H9 (cell line): ENCODE measurements at places on chromosomes 3 and 15. TPM values are rescaled to one million over a fixed set of nuclear protein-coding genes. Genes with fewer than 3 reads are reported as not detected.

GRCh38 chr3:42014921-42015533 is 53.1 kb upstream of the ULK4 start:
- H3K4me1 ChIP-seq = peaks cover 4% of the 10 kb centered on the region; the same call in 1 of the 2 replicates
- no peak for DNase-seq
- peak overlapping the region; percentile 83 for H3K4me3 ChIP-seq
- H3K27me3 ChIP-seq = no peaks in the 10 kb centered on the region
- H3K27ac ChIP-seq = no peak overlapping the region

GRCh38 chr3:150484410-150484809 is 61.9 kb downstream of the SERP1 start:
- H3K36me3 ChIP-seq = no peaks in the 10 kb centered on the region
- no peak overlapping the region for H3K27ac ChIP-seq
- no peaks in the 10 kb centered on the region for H3K27me3 ChIP-seq

Gene CD200R1L
- not detected in 2 replicates for total RNA-seq

Gene DUOXA2
- total RNA-seq = not detected in 2 replicates

- no peak overlapping the region for H3K27ac ChIP-seq
- no peaks in the 10 kb centered on the region for H3K27me3 ChIP-seq
- DNase-seq = no peak
- no peaks in the 10 kb centered on the region for H3K4me1 ChIP-seq
Observed at GRCh38 chr3:116671151-116671550, 38.4 kb upstream of the TUSC7 start.

Gene SPATA12
- 0.11 and 0.22 TPM in 2 replicates for total RNA-seq

GRCh38 chr15:62046078-62046743 is 14.0 kb downstream of the VPS13C start:
- no peak for DNase-seq
- H3K4me1 ChIP-seq = no peaks in the 10 kb centered on the region
- H3K27me3 ChIP-seq = no peaks in the 10 kb centered on the region
- H3K4me3 ChIP-seq = no peak overlapping the region

- H3K27ac ChIP-seq = no peak overlapping the region
- H3K27me3 ChIP-seq = no peaks in the 10 kb centered on the region
- DNase-seq = no peak
- no peak overlapping the region for H3K4me3 ChIP-seq
- peaks cover 8% of the 10 kb centered on the region; the same call in 1 of the 2 replicates for H3K4me1 ChIP-seq
Observed at GRCh38 chr3:46947981-46948791, 28.4 kb downstream of the CCDC12 start.

- H3K27me3 ChIP-seq = no peaks in the 10 kb centered on the region
- H3K4me3 ChIP-seq = no peak overlapping the region
- H3K27ac ChIP-seq = no peak overlapping the region
- no peaks in the 10 kb centered on the region for H3K4me1 ChIP-seq
- 0 out of 3 replicates have a peak, but pooled peaks cover under 1% of the 10 kb centered on the region for H3K36me3 ChIP-seq
Observed at GRCh38 chr3:15450438-15451215, 23.2 kb downstream of the EAF1 start.

- no peak for DNase-seq
- H3K4me1 ChIP-seq = no peaks in the 10 kb centered on the region
- H3K4me3 ChIP-seq = no peak overlapping the region
- no peaks in the 10 kb centered on the region for H3K36me3 ChIP-seq
- no peak overlapping the region for H3K27ac ChIP-seq
Observed at GRCh38 chr3:188390343-188390718, 236.4 kb downstream of the LPP start.

Gene AMT
- total RNA-seq = 38.8 and 41.2 TPM in 2 replicates

Gene SEMA6D
- 15.8 TPM in 2 replicates for total RNA-seq

DNA sequence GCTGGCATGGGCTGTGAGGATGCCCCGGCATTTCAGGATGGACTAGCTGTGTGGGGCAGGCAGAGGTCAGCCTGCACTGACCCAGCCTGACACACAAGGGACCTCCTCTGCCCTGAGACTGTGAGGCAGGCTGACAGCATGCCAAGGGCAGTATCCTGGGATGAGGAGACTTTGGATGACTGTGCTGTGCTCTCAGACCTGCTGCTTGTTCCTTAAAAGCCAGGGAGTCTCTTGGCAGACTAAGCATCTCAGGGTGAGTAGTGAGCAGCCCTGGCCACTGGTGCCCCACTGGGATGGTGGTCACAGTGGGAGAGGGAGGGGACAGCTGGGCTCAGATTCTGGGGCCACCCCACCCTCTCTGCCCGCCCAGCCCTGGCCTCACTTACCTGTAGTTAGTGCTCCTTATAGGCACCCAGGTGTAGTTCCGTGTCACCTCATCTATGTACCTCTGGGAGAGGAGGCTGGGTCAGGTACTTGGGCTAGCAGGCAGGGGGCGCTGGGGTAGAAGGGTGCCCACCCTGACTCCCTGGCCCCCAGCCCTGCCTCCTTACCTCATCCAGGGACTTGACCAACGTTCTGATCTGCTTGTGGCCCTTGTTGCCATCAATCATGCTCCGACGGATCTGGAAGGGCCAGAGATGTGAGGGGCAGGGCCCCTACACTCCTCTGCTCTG is 16.1 kb upstream of the TMEM115 start:
- no peaks in the 10 kb centered on the region for H3K27me3 ChIP-seq
- H3K36me3 ChIP-seq = peaks cover 4% of the 10 kb centered on the region; the same call in 1 of the 2 replicates
- H3K4me1 ChIP-seq = no peaks in the 10 kb centered on the region
- H3K4me3 ChIP-seq = no peak overlapping the region

GRCh38 chr3:31522152-31522551 is 10.6 kb upstream of the STT3B start:
- H3K27ac ChIP-seq = no peak overlapping the region
- no peaks in the 10 kb centered on the region for H3K27me3 ChIP-seq
- H3K36me3 ChIP-seq = no peaks in the 10 kb centered on the region; the same call in 1 of the 2 replicates
- 0 out of 2 replicates have a peak, but pooled peaks cover 3% of the 10 kb centered on the region for H3K4me1 ChIP-seq

DNA sequence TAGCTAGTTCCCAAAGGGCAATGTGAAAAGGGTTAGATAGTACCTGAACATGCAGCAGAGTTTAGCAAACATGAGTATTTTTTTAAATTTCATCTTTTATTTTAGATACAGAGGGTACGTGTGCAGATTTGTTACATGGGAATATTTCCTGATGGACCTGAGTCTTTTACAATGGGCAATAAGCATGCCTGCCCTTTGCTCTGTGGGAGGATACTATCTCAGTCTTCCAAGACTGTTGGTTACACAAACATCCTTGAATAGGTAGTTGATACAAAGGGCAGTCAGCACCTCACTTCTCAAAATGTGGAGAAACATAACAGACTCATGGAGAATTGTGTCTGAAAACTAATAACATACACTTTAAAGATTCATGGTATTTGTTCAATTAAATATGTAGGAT is 103.3 kb downstream of the GOLIM4 start:
- H3K27me3 ChIP-seq = no peaks in the 10 kb centered on the region
- no peaks in the 10 kb centered on the region for H3K4me1 ChIP-seq
- DNase-seq = no peak
- no peaks in the 10 kb centered on the region for H3K36me3 ChIP-seq
- H3K4me3 ChIP-seq = no peak overlapping the region

DNA sequence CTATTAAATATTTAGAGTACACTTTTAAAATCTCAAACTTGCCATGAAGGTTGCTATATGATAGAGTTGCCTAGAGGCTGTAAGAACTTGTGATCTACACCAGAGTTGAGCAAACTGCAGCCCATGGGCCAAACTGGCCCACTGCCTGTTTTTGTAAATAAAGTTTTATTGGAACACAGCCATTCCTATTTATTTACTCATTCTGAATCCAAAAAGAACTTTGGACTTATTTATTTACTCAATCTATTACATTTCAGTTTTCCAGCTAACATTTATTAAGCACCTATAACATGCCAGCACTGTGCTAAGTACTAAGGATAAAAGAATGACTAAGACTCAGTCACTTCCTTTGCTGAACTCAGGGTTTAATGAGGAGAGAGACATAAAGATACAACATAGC is 403.6 kb downstream of the ERC2 start:
- H3K4me3 ChIP-seq = no peak overlapping the region
- DNase-seq = no peak
- H3K4me1 ChIP-seq = no peaks in the 10 kb centered on the region
- H3K36me3 ChIP-seq = peaks cover 23% of the 10 kb centered on the region
- no peak overlapping the region for H3K27ac ChIP-seq
- H3K27me3 ChIP-seq = no peaks in the 10 kb centered on the region

GRCh38 chr15:60551147-60551780 is 72.3 kb upstream of the ICE2 start:
- peaks cover 4% of the 10 kb centered on the region; the same call in 1 of the 2 replicates for H3K4me1 ChIP-seq
- no peaks in the 10 kb centered on the region for H3K27me3 ChIP-seq
- no peak for DNase-seq

DNA sequence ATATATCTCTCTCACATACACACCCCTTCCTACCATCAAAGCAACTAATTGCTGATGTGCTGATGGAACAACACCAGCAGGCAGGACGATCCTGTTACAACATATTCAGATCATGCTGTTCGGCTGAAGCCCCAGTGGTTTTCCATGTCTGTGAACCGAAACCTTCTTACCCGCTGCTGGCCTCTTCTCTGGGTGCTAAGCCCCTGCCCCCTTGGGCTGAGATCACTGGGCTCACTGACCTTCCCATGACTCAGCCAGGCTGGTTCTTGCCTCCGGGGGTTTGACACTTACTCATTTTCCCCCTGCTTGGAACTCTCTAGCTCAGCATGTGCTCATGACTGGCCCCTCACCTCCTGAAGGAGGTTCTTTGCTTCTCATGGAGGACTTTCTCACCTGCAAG is 122.0 kb upstream of the RGMA start:
- H3K36me3 ChIP-seq = no peaks in the 10 kb centered on the region; the same call in none of the 3 replicates
- DNase-seq = no peak
- H3K4me3 ChIP-seq = no peak overlapping the region
- no peak overlapping the region for H3K27ac ChIP-seq
- no peaks in the 10 kb centered on the region for H3K4me1 ChIP-seq
- no peaks in the 10 kb centered on the region for H3K27me3 ChIP-seq

DNA sequence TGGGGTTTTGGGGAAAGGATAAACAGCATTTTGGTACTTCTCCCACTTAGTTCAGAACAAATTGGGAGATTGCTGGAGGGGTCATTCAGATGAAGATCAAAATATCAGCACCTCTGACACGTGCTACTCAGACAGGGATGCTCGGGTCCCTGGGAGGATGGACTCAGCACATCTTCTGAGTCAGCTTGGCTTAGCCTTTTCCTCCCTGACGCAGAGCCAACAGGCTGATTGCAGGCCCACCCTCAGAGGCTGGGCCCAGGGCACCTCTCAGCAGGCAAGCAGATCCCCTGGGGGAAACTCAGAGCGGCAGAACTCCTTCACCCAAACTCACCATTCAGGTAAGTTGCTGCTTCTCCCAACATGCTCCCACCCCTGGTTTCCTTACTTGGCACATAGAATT is 304.9 kb downstream of the TLE3 start:
- no peak overlapping the region for H3K4me3 ChIP-seq
- no peaks in the 10 kb centered on the region for H3K36me3 ChIP-seq
- no peak for DNase-seq
- no peak overlapping the region for H3K27ac ChIP-seq
- no peaks in the 10 kb centered on the region for H3K27me3 ChIP-seq
- no peaks in the 10 kb centered on the region; the same call in 1 of the 2 replicates for H3K4me1 ChIP-seq

DNA sequence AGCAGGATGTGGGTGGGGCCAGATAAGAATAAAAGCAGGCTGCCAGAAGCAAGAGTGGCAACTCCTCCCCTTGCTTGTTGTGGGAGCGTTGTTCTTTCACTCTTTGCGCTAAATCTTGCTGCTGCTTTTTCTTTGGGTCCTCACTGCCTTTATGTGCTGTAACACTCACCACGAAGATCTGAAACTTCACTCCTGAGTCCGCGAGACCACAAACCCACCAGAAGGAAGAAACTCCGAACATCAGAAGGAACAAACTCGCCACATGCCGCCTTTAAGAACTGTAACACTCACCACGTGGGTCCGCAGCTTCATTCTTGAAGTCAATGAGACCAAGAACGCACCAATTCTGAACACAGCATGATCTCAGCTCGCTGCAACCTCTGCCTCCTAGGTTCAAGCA is 72.9 kb downstream of the IL12A start:
- no peaks in the 10 kb centered on the region for H3K27me3 ChIP-seq
- H3K4me3 ChIP-seq = no peak overlapping the region
- no peaks in the 10 kb centered on the region for H3K36me3 ChIP-seq

- peaks cover 11% of the 10 kb centered on the region; the same call in 1 of the 3 replicates for H3K36me3 ChIP-seq
- no peak for DNase-seq
- H3K27ac ChIP-seq = no peak overlapping the region
- H3K4me1 ChIP-seq = no peaks in the 10 kb centered on the region
- H3K27me3 ChIP-seq = no peaks in the 10 kb centered on the region; the same call in 1 of the 2 replicates
Observed at GRCh38 chr15:68774521-68775235, 46.0 kb downstream of the ANP32A start.

Gene AHSG
- total RNA-seq = 0.13 TPM in 1 of 2 replicates, not detected in the other

DNA sequence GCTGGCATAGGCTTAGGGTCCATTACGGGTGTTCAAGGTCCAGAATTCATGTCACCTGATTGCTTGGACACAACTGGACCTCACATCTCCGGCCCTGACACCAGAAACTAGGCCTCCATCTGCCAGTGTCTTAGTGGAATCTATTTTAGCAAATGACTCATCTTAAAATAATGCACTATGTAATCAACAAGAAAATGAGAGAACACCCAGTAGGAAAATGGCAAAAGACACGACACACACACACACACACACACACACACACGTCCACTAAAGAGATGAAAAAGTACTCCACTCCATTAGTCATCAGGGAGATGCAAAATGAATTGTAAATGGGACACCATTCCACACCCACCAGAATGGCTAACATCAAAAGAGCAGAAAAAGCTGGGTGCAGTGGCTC is 11.2 kb downstream of the APBA2 start:
- DNase-seq = no peak
- H3K4me1 ChIP-seq = no peaks in the 10 kb centered on the region
- peaks cover 20% of the 10 kb centered on the region for H3K36me3 ChIP-seq
- no peak overlapping the region for H3K4me3 ChIP-seq
- no peaks in the 10 kb centered on the region for H3K27me3 ChIP-seq

DNA sequence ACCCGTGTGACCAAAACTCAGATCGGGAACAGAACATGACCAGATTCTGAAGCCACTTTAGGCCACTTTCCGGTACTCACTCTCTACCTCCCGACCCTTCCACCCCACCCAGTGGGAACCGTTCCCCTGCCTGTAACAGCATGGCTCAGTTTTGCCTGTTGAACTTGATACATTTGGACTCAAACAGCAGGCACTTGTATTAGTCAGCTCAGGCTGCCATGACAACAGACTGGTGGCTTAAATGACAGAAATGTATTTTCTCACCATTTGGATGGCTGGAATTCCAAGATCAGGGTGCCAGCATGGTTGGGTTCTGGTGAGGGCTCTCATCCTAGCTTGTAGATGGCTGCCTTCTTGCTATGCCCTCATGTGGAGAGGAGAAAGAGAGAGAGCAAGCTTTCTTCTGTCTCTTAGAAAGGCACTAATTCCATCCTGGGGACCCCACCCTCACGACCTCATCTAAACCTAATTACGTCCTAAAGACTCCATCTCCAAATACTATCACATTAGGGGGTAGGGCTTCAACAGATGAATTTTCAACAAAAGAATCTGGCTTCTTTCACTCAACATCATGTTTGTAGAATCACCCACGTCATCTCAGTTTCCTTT is 9.3 kb upstream of the SSUH2 start:
- H3K4me1 ChIP-seq = no peaks in the 10 kb centered on the region
- H3K36me3 ChIP-seq = 0 out of 2 replicates have a peak, but pooled peaks cover 5% of the 10 kb centered on the region
- DNase-seq = no peak
- H3K27ac ChIP-seq = no peak overlapping the region
- H3K27me3 ChIP-seq = no peaks in the 10 kb centered on the region

Gene FGF7
- not detected in 2 replicates for total RNA-seq

GRCh38 chr3:105674437-105675065 is 194.3 kb downstream of the CBLB start:
- H3K4me1 ChIP-seq = no peaks in the 10 kb centered on the region
- H3K27me3 ChIP-seq = no peaks in the 10 kb centered on the region
- no peak overlapping the region for H3K27ac ChIP-seq
- DNase-seq = no peak

GRCh38 chr3:134477002-134477401 is 8.8 kb downstream of the ANAPC13 start:
- no peak for DNase-seq
- no peaks in the 10 kb centered on the region for H3K27me3 ChIP-seq
- no peaks in the 10 kb centered on the region for H3K4me1 ChIP-seq
- no peak overlapping the region for H3K27ac ChIP-seq
- peaks cover 49% of the 10 kb centered on the region for H3K36me3 ChIP-seq
- no peak overlapping the region for H3K4me3 ChIP-seq
